ENCODE measurements at places on chromosomes 11 and 22. TPM values are rescaled to one million over a fixed set of nuclear protein-coding genes. Genes with fewer than 3 reads are reported as not detected.

Gene ZFPL1
- total RNA-seq: 28.0 TPM

Gene ABCC8
- 0.61 TPM for total RNA-seq

Gene PANX2
- total RNA-seq: not detected

Gene CARD16
- 70.8 TPM for total RNA-seq

Gene CCDC15
- total RNA-seq: 7.7 TPM

Gene KLHDC7B
- 12.0 TPM for total RNA-seq

Gene OR5B21
- total RNA-seq: 0.40 TPM

Gene TPBGL
- 0.13 TPM for total RNA-seq

Gene OR56A1
- total RNA-seq: not detected

Gene NAA40
- 42.6 TPM for total RNA-seq

Gene SMTNL1
- not detected for total RNA-seq

Gene FOSL1
- total RNA-seq: 2.3 TPM

Gene MS4A4A
- not detected for total RNA-seq

Gene SPTBN2
- total RNA-seq: not detected

Gene TMEM191B
- total RNA-seq: 0.94 TPM

Gene MOV10L1
- total RNA-seq: not detected

Gene MPEG1
- total RNA-seq: not detected

Gene PATE4
- total RNA-seq: not detected

Gene PTPN5
- not detected for total RNA-seq

Gene FAM180B
- total RNA-seq: not detected

Gene CASP5
- total RNA-seq: not detected

Gene HTR3B
- not detected for total RNA-seq

Gene PRRG4
- total RNA-seq: 0.24 TPM

Gene HEPACAM
- not detected for total RNA-seq
